ENCODE measurements at places on chromosomes 3 and 15. TPM values are rescaled to one million over a fixed set of nuclear protein-coding genes. Genes with fewer than 3 reads are reported as not detected.

ACAN gene
- total RNA-seq = not detected

ARIH2 gene
- 269 TPM for total RNA-seq

RPL4 gene
- total RNA-seq = 1,574 TPM

ATOSA gene
- 149 TPM for total RNA-seq

DPPA4 gene
- total RNA-seq = not detected

BSN gene
- 0.32 TPM for total RNA-seq

PIGZ gene
- total RNA-seq = 143 TPM

GABRG3 gene
- not detected for total RNA-seq

TM4SF1 gene
- 30.3 TPM for total RNA-seq

AMOTL2 gene
- total RNA-seq = 25.2 TPM

KLF15 gene
- 10.5 TPM for total RNA-seq

CLDN1 gene
- total RNA-seq = 0.95 TPM

NTRK3 gene
- 2.6 TPM for total RNA-seq

SMCO1 gene
- total RNA-seq = not detected

ECT2 gene
- 12.9 TPM for total RNA-seq

DNA sequence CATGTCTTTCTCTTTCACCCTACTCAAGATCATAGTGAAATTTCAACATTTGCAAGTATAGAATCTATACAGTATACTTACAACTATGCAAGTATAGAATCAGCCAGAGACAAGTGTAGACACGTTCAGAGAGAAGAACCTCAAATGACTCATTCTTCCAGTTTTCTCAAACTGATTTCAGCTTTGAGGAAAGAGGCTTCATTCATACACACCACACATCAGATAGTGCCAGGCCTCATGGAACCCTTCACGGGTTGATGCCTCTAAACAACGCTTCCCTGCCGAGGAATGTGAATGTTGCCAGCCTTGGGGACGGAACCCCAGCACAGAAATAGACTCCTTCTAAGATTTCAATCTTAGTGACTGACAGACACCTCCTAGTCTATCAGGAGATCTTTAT lies 135.7 kb downstream of the FOXP1 start:
- DNase-seq = no peak

DNA sequence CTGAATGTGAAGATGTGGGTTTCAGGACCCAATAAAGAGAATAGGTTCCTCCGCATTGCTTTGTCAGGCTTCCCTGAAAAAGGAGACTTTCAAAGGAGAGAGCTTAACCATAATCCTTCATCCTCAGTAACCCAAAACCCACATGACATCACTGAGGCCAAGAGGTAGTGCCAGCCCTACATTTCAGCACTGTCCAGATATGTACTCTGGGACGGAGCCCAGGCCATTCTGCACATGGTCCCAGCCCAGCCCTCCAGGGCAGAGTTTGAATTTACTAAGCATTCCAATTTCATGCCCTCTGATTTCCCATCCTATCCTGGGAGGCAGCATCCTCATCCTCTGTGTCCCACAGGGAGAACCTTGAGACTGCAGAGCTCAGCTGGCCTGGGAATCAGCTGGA lies 210.5 kb downstream of the GABRB3 start:
- DNase-seq = no peak

GRCh38 chr3:13822042-13822441 lies 57.8 kb downstream of the WNT7A start:
- no peak for DNase-seq

- DNase-seq = no peak
Observed at GRCh38 chr15:61075741-61076140, 153.4 kb downstream of the RORA start.

- no peak for DNase-seq
Observed at GRCh38 chr3:151357463-151357850, 27.1 kb downstream of the P2RY12 start.

DNA sequence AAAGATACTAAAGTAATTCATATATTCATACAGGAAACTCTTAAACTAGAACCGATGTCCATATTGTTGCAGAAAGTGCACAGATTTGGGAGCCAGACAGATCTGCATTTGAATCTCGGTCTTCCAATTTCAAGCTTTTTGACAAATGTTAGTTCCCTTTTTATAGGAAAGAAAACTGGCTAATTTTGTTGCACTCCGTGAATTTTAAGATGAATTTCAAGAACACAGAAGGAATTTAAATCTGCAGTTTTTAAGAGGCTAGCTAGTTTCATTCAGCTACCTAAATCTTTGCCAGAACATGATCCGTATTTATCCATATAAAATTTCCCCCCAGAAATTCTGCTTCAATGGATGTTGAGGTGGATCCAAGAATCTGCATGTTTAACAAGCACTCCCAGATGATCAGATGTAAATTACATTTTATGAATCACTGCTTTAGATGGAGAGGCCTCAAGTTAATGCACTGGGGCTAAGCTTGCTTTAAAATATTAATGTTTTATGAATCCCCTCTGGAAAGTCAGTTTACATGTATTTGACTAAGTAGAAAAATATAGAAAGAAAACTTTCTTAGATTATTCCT lies 1296.3 kb upstream of the CADM2 start:
- no peak for DNase-seq

DNA sequence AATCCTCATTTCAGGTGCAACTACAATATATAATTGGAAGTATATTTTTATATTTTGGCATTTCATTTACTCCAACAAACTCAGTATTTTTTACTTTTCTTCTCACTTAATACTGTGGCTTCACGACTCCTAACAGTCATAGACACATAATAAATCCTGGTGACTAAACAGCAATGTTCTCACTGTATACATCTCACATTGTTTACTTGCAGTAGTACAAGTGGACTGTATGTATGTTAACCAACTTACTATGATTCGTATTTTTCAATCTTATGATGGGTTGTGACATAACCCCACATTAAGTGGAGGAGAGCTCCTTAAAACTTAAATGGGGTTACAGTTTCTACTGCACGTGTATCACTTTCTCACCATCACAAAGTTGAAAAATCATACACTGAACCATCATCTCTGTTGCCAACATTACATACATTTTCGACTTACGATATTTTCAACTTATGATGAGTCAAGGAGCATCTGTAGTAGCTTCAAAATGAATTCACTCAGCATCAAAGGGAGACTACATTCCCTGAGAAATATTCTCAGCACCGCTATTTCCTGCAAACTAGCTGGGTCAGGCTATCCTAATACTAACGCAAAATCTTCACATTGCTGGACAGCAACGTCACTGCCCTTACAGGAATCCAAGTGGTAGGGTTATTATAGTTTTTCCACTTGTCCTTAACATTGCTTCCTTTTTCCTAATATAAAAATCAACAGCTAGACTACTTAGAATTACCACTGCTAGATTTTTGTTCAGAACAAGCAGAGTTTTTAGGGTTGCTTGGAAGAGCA lies 7.3 kb downstream of the ADAM10 start:
- DNase-seq = no peak

DNA sequence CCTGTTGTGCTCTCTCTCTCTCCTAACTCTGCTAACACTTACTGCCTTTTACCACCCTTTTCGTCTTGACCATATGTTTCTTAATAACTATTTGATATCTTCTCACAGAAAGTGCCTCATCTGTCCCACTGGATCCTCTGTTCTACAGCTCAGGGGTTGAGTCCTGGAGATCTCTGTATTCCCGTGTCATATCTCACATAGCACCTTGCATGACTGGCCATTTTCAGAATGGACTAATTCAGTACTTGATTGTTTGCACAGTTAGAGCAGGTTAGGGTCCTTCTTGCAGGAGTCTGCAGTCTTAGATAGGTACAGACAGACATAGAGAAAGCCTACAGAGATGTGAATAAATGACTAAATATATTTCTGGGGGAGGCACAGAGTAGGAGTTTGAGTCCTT lies 20.9 kb downstream of the HACD3 start:
- no peak for DNase-seq

- no peak for DNase-seq
Observed at GRCh38 chr15:84666373-84666772, 8.4 kb upstream of the NMB start.

DNA sequence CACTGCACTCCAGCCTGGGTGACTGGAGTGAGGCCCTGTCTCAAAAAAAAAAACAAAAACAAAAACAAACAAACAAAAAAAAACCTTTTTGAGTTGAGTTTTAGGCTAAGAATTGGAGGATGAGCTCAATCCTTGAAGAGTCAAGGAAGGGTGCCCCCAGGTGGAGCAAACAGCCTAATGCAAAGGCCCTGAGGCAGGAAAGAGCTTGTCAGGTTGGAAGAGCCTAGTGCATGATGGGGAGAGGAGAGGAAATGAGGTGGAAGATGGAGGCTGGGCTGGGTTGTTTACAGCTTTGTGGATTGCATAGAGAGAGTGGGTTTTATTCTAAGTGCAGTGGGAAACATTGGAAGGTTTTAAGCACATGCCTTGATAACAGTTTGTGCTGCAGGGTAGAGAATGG lies 2.1 kb upstream of the SNX22 start:
- DNase-seq = no peak

GRCh38 chr15:90262426-90262825 lies 3.0 kb upstream of the NGRN start:
- no peak for DNase-seq

- peak; percentile 19 for DNase-seq
Observed at GRCh38 chr3:149813367-149814281, 609 bp downstream of the RNF13 start.

DNA sequence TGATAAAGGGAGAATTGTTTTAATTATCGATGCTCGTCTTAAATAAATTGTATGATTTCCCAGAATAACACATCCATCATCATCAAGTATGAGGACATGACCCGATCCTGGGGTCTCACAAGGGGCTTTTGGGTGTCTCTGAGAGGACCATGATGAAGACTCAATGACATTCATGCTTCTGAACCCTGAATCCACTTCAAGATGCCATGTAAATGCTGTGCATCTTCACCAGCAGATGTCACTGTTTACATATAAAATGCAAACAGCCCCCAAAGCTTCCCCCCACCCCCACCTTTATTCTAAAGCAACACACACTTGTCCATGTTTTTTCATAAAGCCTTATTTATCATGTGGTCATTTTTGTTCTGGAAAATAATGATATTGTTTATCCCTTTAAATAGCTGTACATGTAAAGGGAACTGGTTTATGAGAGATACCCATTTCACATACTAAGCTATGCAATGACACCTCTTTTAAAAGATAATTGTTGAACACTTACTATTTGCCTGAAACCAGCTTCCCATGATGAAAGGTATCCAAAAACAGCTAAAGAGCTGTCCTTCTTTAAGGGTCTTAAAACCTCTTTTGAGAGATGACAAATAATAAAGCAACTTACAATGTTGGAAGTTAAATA lies 69.7 kb upstream of the UBE3A start:
- DNase-seq = no peak

DNA sequence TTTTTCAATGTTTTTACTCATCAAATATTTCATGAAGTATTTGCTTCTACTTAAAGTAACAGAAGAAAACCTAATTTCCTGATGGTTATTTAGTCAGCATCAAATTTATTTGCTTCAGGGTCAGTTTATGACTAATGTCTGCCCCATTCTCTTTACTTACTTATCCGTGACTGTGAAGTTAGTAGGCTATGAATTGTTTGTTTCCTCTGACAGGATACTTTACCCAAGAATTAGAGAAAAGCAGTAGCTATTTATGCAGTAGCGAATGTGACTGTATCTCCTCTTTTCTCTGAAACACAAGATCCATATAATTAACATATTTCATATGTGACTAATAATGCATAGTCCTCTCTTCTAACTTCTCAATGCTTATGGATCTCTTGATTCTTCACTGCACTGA lies 329.9 kb upstream of the ROBO1 start:
- DNase-seq = no peak

- DNase-seq = peak; percentile 66
Observed at GRCh38 chr3:23810343-23811184, 4.8 kb downstream of the UBE2E1 start.

- DNase-seq = no peak
Observed at GRCh38 chr3:134194247-134194646, 56.4 kb downstream of the RYK start.

- no peak for DNase-seq
Observed at GRCh38 chr3:46876313-46877300, 914 bp upstream of the PTH1R start.

DNA sequence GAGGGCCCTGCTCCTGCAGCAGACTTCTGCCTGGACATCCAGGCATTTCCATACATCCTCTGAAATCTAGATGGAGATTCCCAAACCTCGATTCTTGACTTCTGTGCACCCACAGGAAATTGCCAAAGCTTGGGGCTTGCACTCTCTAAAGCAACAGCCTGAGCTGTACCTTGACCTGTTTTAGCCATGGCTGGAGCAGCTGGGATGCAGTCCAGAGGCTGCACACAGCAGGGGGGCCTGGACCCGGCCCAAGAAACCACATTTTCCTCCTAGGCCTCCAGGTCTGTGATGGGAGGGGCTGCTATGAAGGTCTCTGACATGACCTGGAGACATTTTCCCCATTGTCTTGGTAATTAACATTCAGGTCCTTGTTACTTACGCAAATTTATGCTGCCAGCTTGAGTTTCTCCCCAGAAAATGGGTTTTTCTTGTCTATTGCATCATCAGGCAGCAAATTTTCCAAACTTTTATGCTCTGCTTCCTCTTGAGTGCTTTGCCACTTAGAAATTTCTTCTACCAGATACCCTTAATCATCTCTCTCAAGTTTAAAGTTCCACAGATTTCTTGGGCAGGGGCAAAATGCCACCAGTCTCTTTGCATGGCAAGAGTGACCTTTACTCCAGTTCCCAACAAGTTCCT lies 11.8 kb upstream of the MYO5A start:
- no peak for DNase-seq

DNA sequence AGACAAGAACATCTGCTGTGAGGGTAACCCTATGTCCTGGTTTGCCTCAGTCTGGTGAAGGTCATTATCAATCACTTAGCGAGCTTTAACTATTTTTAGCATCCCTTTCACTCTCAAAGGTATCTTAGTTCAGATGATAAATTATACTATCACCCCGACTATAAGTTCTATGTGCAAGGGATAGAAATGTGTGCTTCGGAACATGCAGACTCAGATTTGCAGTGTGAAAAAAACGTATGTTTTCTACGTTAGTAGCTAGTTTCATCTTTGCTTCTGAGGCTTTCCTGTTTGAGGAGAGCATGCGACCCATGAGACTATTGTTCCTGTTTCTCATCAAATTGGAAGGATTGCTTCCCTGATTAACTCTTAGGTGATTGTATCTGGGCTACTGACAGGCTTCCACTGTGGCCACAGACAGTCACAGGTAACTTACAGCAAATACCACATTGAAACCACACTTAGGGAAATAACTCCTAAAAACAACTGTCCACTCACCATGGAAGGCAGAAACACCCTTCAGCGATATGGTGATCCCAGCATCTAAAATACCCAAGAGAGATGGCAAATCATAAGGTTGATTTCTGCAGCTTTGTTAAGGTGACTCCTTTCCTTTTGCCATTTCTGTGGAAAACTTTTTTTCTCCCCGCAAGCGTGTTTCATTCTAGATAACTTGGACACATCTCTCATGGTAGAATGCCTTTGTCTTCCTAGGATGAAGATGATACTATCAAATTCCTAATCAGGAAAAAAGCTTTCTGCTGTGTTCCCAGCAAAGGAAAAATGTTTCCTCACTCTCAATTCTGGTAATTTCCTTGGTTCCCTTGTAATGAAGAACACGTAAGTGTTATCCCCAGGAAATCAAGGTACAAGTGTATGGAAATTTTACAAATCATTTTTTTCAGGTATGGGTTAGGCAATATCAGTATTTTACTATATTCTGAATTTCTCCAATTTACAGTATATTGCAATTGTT lies 5.2 kb downstream of the GCSAM start:
- no peak for DNase-seq

All from transverse colon (tissue), 4 donors.